Immature natural killer cell (primary cell): ENCODE measurements at places on chromosomes 2 and 18. TPM values are rescaled to one million over a fixed set of nuclear protein-coding genes. Genes with fewer than 3 reads are reported as not detected.

RAD51AP2 gene
- polyA plus RNA-seq = not detected

TMEM17 gene
- polyA plus RNA-seq = 0.11 TPM

LHCGR gene
- not detected for polyA plus RNA-seq

EFHD1 gene
- polyA plus RNA-seq = not detected

MLPH gene
- polyA plus RNA-seq = not detected

IL18R1 gene
- polyA plus RNA-seq = 37.4 TPM

TBR1 gene
- polyA plus RNA-seq = not detected

GRCh38 chr18:11040823-11041656, 108.3 kb downstream of the PIEZO2 start:
- no peak overlapping the region for H3K27ac ChIP-seq
- peaks cover 3% of the 10 kb centered on the region for H3K27me3 ChIP-seq
- DNase-seq = no peak
- no peak overlapping the region for H3K4me3 ChIP-seq
- H3K4me1 ChIP-seq = no peaks in the 10 kb centered on the region

- no peaks in the 10 kb centered on the region for H3K36me3 ChIP-seq
- H3K27ac ChIP-seq = no peak overlapping the region
- H3K4me3 ChIP-seq = no peak overlapping the region
- no peaks in the 10 kb centered on the region for H3K27me3 ChIP-seq
- peaks cover 2% of the 10 kb centered on the region for H3K4me1 ChIP-seq
These were observed 4.8 kb upstream of the PARD6G start for GRCh38 chr18:80252136-80252535.

DNA sequence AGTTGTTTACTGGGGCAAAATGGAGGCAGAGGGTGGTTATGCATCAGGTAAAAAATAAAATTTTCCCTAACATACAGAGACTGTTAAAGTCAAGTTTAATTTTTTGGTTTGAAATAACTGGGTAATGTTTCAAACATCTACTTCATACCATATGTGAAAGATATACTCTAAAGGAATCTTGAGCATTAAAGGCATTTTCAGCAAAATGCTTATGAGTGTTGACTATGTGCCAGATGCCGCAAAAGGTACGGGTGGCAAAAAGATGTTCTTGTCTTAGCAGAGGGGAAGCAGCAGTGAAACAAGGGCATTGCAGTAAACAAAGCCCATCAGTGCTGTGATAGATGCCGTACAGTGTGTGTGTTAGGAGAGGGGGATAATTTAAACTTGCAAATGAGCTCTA, 263.1 kb upstream of the ID2 start:
- DNase-seq = no peak
- no peaks in the 10 kb centered on the region for H3K27me3 ChIP-seq
- H3K4me3 ChIP-seq = peak overlapping the region; percentile 65
- peak overlapping the region; percentile 82 for H3K27ac ChIP-seq

DNA sequence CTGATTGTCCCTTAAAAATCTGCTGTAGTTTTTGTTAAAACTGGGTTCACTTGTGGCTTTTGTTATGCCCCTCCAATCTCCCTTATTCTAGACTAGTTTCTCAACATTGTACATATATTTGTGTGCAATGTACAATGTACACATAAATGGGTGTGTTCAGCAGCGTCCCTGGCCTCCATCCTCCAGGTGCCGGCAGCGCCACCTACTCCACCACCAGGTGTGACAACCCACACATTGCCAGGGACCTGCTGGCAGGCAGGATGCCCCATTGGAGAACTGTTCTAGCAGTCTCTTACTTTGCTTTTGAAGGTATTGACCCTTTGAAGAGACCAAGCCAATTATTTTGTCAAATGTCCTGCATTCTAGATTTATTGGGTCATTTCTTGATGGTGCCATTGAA, 75.4 kb downstream of the SH3RF3 start:
- peaks cover 33% of the 10 kb centered on the region for H3K4me1 ChIP-seq
- no peak for DNase-seq
- H3K4me3 ChIP-seq = peak overlapping the region; percentile 51
- H3K27me3 ChIP-seq = peaks cover 12% of the 10 kb centered on the region
- H3K27ac ChIP-seq = peak overlapping the region; percentile 7

DNA sequence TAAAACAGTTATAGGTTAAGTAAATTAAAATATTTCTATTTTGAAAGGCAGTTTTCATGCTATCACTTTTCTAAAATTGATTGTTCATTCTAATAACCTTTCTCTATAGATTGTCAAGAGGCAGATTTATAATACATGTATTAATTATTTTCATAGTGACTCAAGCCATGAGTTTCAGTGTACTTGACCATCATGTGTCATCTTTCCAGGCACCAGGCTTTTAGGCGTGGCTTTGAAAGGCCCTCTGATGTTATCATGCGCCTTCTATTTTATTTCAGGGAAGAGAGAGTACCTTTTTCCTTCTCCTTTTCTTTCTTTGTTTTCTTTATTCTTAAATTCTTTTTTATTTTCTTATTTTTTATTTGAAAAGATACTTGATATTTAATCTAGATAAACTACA, 128.3 kb upstream of the ETAA1 start:
- no peak overlapping the region for H3K4me3 ChIP-seq
- H3K4me1 ChIP-seq = no peaks in the 10 kb centered on the region
- no peaks in the 10 kb centered on the region for H3K36me3 ChIP-seq
- DNase-seq = no peak

GRCh38 chr18:75088021-75088506, 120.9 kb downstream of the PTGR3 start:
- H3K4me1 ChIP-seq = no peaks in the 10 kb centered on the region
- H3K27me3 ChIP-seq = peaks cover 2% of the 10 kb centered on the region
- H3K4me3 ChIP-seq = no peak overlapping the region

- peaks cover 9% of the 10 kb centered on the region for H3K4me1 ChIP-seq
- H3K27ac ChIP-seq = no peak overlapping the region
These were observed 29.4 kb downstream of the KANSL3 start for GRCh38 chr2:96608469-96609455.

DNA sequence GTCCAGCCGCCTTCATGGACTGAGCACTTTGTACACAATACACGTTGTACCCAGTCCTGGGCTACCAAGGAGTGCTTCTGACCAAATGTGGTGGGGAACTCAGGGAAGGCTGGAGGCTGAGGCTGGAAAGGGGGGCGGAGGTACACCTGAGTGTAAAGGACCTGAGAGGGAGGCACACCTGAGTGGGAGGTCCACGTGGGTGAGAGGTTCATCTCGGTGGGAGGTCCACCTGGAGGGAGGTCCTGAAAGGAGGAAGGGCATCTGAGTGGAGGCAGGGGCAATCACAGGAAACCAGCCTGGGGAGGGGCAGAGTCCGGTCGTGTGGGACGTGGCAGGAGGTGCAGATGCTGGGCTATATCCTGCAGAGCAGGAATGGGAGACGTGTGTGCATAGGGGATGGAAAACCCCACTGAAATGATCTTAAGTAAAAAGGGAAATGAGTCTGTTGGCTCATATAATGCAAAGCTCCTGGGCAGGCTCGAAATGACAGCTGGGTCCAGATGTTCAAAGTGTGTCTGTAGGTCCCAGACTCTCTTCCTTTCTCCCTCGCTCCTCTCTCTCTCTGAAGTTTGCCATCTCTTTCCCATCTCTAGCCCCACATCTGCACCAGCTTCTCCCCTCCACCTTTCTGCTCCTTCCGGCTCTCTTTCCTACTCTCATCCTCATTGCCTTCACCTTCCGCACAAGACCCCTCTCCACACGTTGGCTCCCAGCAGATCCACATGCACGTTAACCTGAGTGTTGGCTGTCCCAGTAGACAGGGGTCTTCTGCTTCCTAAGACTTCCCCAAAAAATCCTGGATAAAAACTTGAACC, 137.7 kb downstream of the PXDN start:
- no peaks in the 10 kb centered on the region for H3K27me3 ChIP-seq
- H3K4me1 ChIP-seq = no peaks in the 10 kb centered on the region
- no peak overlapping the region for H3K4me3 ChIP-seq
- no peak for DNase-seq
